Breast epithelium (tissue), 4 donors: ENCODE measurements at places on chromosomes 2 and 18.

DNA sequence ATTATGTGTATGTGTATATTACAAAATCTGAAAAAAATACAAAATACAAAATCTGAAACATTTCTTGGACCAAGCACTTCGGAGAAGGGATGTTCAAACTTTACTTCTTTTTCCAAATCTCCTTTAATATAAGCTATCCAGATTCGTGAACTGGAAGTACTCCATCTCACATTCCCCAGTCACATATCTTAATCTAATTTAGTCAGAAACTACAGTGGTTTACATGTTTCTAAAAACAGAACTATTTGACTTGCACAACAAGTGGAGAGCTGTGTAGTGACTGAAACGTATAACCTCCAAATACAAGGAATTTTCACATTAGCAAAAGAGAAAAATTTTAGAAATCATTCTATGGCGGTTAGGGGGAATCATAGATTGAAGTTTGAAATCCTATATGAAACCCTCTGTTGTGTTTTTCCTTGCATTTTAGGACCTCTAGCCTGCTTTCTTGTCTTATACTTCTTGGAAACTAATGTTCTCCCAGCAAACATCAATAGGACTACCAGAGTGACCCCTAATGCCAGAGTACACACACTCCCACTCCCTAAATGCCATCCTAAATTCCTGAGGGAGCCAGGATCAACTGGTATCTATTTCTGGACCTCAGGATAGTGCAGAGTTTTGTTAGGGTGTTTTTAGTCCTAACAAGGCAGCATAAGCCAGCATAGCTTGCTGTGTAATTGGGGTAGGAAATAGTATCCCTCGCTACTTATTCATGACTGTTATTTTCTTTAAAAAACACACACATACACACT lies 30.2 kb upstream of the ROCK1 start:
- H3K27me3 ChIP-seq: no peaks in the 10 kb centered on the region
- H3K27ac ChIP-seq: no peak overlapping the region
- no peaks in the 10 kb centered on the region for H3K4me1 ChIP-seq
- no peak overlapping the region for H3K4me3 ChIP-seq
- no peaks in the 10 kb centered on the region for H3K36me3 ChIP-seq
- no peak for DNase-seq

GRCh38 chr2:16243411-16243996 lies 303.2 kb downstream of the MYCN start:
- H3K4me3 ChIP-seq: no peak overlapping the region
- DNase-seq: no peak
- H3K36me3 ChIP-seq: no peaks in the 10 kb centered on the region

DNA sequence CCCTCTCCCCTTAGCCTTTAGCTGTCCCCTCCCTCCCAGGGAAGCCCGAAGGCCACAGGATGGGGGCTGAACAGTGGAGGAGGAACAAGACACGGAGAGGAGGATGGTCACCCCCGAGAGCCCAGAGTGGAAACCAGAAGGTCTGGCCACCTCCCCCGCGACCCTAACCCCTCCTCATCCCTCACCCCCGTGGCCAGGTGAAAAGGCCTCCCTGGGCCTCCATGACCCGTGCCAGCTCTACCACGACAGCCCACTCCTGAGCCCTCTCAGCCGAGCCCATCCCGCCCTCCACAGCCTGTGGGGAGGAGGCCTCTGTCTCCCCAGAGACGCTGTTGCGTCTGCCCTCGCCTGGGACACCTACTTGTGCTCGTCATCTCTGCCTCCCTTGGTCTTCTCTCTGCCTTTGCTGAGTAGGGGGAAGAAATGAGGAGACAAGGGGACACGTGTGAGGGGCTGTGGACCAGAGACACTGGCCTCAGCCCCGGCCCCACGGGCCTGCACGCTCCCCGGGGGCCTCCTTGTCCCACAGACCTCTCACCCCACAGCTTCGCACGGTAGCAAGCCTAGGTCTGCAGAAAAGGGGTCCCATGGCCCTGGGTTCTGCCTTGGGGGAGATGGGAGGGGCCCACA lies 32.5 kb upstream of the OTOF start:
- H3K36me3 ChIP-seq: no peaks in the 10 kb centered on the region
- no peak overlapping the region for H3K4me3 ChIP-seq
- H3K4me1 ChIP-seq: no peaks in the 10 kb centered on the region

GRCh38 chr2:1654696-1655374 lies 89.5 kb downstream of the PXDN start:
- no peaks in the 10 kb centered on the region for H3K27me3 ChIP-seq
- no peak for DNase-seq
- H3K4me3 ChIP-seq: no peak overlapping the region
- no peaks in the 10 kb centered on the region for H3K4me1 ChIP-seq

GRCh38 chr2:46964835-46965560 lies 49.4 kb upstream of the MCFD2 start:
- no peak overlapping the region for H3K4me3 ChIP-seq
- peaks cover 11% of the 10 kb centered on the region for H3K4me1 ChIP-seq
- H3K27ac ChIP-seq: peak overlapping the region; percentile 91
- H3K36me3 ChIP-seq: no peaks in the 10 kb centered on the region
- peak; percentile 84 for DNase-seq

GRCh38 chr2:83112858-83113257 lies 1346.2 kb downstream of the SUCLG1 start:
- no peaks in the 10 kb centered on the region for H3K4me1 ChIP-seq
- DNase-seq: no peak
- H3K36me3 ChIP-seq: no peaks in the 10 kb centered on the region
- H3K27me3 ChIP-seq: no peaks in the 10 kb centered on the region
